ENCODE measurements at places on chromosomes 5 and 9.

DNA sequence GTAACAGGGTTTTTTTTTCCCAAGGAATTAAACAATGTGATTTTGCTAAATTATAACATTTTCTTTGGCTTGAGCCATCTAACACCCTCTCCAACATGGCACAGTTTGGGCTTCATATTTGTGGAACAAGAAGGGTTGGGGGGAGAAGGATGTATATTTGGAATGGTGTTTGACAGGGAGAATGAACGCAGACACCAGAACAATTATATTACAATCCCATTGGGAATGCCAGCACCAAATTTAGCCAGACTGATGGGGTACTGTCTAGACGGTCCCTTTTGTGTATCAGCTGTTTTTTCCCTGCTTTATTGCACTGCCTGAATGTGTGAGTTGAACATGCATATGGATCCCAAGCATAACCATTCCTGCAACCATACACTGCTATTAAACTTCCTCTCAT is 130.9 kb upstream of the TMEM161B start:
- no peak for DNase-seq

DNA sequence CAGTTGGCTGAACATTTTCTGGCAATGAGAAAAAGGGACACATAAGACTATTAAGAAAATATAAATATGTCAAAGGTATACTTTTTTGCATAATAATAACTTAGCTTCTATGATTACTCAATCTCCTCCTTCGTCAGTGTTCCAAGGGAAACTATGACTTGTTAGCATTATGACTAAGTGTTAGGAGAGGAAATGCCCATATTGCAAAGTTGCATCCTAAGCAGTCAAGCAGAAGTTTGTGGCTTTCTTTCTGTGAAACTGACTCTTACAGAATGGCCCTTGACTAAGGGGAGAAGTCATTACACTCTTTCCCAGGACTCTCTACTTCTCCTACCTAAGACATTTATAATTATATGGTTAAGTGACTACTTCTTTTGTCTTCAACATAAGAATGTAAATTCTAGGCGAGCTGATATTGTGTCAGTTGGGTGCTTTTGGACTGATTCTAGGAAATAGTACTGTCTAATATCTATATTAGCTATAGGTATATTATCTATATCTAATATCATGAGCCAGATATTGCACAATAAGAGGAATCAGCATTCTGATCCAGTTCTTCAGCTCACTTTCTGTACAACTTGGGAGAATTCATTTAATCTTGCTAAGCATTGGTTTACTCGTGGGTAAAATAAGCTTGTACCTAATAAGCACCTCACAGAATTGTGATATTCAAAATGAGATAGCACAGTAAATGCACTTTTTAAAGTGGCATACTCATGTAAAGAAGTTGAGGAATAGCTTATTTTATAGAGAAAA is 16.4 kb upstream of the SPINK6 start:
- DNase-seq, result peak; percentile 84

- peak; percentile 50 for DNase-seq
These were observed 521.6 kb upstream of the ST8SIA4 start for GRCh38 chr5:101424530-101425175.

- DNase-seq, result no peak
These were observed 37.4 kb upstream of the FBXW11 start for GRCh38 chr5:172043865-172044264.

DNA sequence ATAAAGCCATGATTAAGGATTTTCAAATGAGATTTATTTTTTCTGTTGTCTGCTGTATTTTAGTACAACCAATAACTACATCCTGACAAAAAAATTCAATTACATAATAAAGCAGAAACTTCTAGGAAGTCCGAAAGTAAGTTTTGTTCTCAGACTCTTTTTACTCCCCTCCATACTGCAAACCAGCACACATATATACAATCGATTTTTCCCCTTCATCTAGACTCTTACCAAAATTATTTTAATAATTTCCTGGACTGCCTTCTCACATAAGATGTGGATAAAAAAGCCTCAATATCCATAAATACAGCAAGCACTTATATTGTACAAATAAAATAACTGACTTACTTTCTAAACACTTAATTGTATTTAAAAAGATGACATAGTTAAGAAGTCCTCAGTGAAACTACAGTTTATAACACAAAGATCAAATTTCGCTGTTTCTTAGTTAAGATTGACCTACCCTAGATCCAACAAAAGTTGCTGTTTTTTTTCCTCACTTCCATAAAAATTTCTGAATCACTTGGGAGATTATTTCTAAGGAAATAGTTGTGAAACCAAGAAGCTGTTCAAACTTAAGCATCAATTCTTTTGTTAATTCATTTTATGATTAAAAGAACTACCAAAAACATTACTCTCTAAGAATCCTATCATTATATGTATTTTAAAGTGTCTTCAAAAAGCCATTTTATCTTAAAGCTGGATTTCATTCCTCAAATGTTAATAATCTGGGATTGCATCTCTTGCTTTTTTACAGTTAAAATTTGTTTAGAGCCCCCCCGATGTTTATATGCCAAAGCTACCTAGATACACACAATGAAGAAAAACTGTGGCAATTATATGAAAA is 74.7 kb upstream of the IFNE start:
- peak; percentile 71 for DNase-seq

- DNase-seq, result no peak
These were observed 216.2 kb downstream of the ENC1 start for GRCh38 chr5:74424162-74424868.

GRCh38 chr5:16791036-16791705 is 144.9 kb downstream of the MYO10 start:
- DNase-seq, result peak; percentile 79

DNA sequence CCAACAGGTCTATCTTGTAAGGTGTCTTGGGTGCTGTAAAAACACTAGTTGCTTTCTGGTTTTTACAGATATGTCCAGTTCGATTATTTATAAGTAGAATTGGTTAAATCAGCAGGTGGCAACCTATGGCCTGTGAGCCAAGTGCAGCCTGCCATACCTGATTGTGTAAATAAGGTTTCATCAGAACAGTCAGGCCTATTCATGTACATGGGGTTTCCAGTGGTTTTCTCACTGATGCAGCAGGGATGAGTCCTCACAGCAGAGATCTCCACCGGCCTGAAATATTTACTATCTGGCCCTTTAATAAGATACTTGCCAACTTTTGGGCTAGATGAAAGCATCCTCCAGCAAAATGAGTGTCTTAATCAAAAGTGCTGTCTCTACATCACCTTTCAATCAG is 132.9 kb upstream of the ICE1 start:
- no peak for DNase-seq

DNA sequence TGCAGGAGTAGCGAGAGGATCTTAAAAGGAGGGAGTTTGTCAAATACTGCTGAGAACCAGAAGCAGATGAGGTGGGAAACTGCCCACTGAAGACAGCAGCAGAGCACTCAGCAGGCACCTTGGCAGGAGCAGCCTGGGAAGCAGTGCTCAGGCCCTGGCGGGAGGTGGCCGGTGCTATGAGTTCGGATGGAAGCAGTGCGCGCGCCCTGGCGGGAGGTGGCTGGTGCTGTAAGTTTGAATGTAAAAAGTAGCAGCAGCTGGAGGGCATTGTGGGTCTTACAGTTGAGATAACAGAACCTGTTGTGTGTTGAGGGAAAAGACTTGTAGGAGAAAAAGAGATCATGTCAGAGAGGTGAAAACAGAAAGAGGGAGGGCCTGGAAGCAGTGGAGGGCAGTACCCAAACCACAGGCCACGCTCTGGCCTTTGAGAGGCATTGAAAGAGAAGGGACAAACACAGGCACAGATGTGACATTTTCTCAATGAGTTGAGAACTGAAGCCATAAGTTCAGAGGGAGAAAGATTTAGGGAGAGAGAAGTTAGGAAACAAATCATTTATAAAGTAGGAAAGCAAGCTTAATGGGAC is 130.9 kb downstream of the ERCC6L2 start:
- no peak for DNase-seq

- DNase-seq, result no peak
These were observed 134.0 kb downstream of the RXRA start for GRCh38 chr9:134460206-134460605.

- no peak for DNase-seq
These were observed 3.4 kb downstream of the IL11RA start for GRCh38 chr9:34655394-34655793.

DNA sequence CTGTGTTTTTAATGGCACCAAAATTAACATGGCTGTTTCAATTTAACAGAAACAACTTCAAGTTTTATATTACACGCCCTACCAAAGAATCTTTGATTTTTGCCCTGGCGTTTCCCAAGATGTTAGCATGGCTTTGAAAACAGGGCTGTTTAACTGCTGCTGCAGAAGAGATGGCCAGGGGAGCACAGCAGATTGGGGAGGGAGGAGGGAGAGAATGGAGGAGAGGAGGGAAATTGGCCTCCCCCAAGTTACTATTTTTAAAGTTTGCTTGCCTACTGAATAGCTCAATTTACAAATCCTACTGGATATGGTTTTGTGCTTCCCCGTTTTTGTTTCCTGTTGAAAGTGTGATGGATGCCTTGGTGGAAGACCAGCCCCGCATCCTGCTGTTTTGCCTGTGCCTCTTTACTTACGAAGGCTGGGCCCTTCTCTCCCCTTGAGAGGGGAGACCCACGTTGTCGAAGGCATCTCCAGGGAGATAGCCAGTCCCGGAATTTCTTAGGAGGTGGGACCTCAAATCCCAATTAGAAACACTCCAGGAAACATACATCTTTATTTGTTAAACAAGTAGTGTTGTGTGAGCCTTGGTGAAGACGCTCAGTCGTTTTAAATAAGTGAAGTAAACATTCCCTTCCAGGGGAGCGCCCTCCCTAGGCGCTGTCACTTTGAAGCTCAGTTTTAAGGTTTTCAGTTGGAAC is 98.6 kb downstream of the AOPEP start:
- no peak for DNase-seq

DNA sequence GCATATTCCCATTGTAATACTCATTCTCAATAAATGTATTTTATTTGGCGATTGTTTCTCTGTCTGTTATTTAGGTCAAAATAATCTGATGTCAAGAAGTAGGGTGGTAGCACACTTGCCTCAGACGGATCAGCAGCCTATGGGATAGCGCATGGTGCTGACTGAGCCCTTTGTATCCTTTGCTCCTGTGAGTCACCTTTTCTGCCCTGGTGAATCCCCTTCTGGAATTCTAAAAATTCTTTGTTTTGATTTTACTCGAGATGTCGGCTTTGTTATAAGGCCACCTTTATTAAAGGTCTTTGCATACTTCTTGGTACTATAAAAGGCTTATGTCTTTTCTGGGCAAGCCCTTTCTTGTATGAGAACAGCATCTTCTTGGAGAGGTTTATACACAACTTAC is 1187.8 kb downstream of the CDH9 start:
- no peak for DNase-seq

- peak; percentile 39 for DNase-seq
These were observed 693.8 kb downstream of the DNAH5 start for GRCh38 chr5:13250464-13251291.

GRCh38 chr5:171899792-171900191 is 106.6 kb downstream of the FBXW11 start:
- no peak for DNase-seq

DNA sequence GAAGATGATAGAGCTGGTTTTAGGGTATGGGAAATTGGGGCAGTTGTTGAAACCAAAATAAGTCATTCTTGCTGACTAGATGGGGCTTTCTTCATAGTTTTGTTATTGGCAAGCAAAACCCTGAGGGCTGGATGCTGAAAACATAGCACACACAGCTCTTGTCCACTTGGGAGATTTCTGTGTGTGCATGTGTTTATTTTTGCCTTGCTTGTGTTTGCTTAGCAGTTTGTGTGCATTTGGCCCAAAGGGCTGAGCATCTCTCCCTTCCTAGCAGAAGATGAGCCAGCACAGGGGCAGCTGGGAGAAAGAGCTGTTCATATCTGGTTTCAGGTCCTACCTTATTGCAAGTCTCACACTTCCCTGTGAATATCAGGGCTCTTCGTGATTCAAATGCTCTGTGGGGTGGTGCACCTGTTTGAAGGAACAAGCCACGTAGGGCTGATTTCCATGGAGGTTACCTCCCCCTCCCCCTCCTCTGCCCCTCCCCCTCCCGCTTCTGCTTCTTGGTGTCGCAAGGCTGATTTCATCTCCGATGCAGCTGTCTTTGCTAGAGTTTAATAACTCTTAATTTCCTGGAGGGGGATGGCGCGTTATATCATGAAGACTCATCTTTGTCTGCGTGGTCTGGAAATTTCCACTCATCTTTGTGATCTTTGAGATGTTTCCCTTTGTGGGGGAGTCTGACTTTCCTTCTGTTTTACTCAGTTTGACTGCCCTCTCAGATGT is 296.5 kb downstream of the ARHGAP26 start:
- no peak for DNase-seq

DNA sequence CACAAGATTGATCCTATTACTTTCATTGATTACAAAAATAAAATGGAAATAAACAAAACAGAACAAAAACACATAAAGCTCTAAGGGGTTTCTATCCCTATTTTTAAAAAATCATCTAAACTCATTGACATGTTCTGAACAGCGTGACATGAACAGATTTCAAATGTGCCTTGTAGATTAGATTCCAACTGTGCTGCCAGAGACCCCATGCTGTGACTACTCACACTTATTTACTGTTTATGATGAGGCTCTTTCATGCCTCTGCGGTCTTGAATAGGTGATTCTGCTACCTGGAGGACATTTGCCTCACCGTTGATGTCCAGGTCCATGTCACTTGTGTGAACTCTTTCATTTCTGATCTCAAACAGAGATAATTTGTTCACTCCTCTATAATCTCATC is 990.2 kb downstream of the CDH12 start:
- DNase-seq, result no peak

GRCh38 chr5:172364773-172365172 is 81.2 kb upstream of the UBTD2 start:
- no peak for DNase-seq

GRCh38 chr5:79857714-79858409 is 133.2 kb downstream of the MTX3 start:
- peak; percentile 66 for DNase-seq

GRCh38 chr9:110198357-110198756 is 9.6 kb downstream of the C9orf152 start:
- no peak for DNase-seq

- peak; percentile 51 for DNase-seq
These were observed 194.7 kb upstream of the FREM1 start for GRCh38 chr9:15104826-15105420.

DNA sequence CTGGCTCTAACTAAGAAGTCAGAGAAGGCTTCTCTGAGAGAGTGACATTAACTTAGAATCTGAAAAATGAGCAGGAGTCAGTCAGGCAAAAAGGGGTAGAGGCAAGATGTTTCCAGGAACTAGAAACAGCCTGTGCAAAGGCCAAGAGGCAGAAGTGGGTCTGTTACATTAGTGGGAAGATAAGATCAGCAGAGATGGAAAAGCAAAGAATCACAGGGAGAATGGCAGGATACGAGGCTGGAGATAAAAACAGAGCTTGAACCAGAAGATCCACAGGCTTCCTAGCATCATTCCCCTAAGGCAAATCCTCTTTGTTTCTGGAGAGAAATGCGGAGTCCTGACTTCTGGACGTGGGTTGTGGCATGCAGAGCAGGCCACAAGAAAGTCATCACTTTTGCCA is 27.4 kb downstream of the ASTN2 start:
- DNase-seq, result no peak
